ENCODE measurements at places on chromosomes 3 and 15. TPM values are rescaled to one million over a fixed set of nuclear protein-coding genes. Genes with fewer than 3 reads are reported as not detected.

GRCh38 chr3:49006408-49007067 is 653 bp upstream of the WDR6 start:
- peak overlapping the region; percentile 94 for H3K4me3 ChIP-seq
- peaks cover 12% of the 10 kb centered on the region for H3K4me1 ChIP-seq
- no peaks in the 10 kb centered on the region for H3K27me3 ChIP-seq
- no peak for DNase-seq

- no peaks in the 10 kb centered on the region for H3K4me1 ChIP-seq
- no peaks in the 10 kb centered on the region for H3K27me3 ChIP-seq
- no peak overlapping the region for H3K4me3 ChIP-seq
- no peak for DNase-seq
These were observed 25.0 kb downstream of the ADAM10 start for GRCh38 chr15:58724466-58724865.

CHDH gene
- 4.9 TPM for polyA plus RNA-seq

CLRN1 gene
- polyA plus RNA-seq = 0.20 TPM

XCR1 gene
- 0.19 TPM for polyA plus RNA-seq

LRRC2 gene
- polyA plus RNA-seq = 1.2 TPM

- H3K4me3 ChIP-seq = no peak overlapping the region
- no peaks in the 10 kb centered on the region for H3K36me3 ChIP-seq
- H3K4me1 ChIP-seq = no peaks in the 10 kb centered on the region
- H3K27me3 ChIP-seq = no peaks in the 10 kb centered on the region
These were observed 459.2 kb upstream of the ALCAM start for GRCh38 chr3:104907507-104907906.

- no peak for DNase-seq
- H3K27ac ChIP-seq = no peak overlapping the region
- H3K4me1 ChIP-seq = peaks cover 5% of the 10 kb centered on the region
- no peaks in the 10 kb centered on the region for H3K36me3 ChIP-seq
- H3K4me3 ChIP-seq = no peak overlapping the region
- no peaks in the 10 kb centered on the region for H3K27me3 ChIP-seq
These were observed 144.0 kb downstream of the SEMA6D start for GRCh38 chr15:47861111-47861903.

PAQR9 gene
- 5.2 TPM for polyA plus RNA-seq
